ENCODE measurements at places on chromosomes 5 and 9. TPM values are rescaled to one million over a fixed set of nuclear protein-coding genes. Genes with fewer than 3 reads are reported as not detected.

NUTM2G gene
- not detected for total RNA-seq

PDE6A gene
- total RNA-seq, result not detected

- DNase-seq, result no peak
Observed at GRCh38 chr9:98852460-98852734, 44.9 kb downstream of the GALNT12 start.

GRCh38 chr9:124481115-124481514 is 26.1 kb downstream of the NR5A1 start:
- DNase-seq, result no peak

ANKDD1B gene
- not detected for total RNA-seq

- no peak for DNase-seq
Observed at GRCh38 chr9:125747053-125747764, at the start of gene PBX3. Gene PBX3 (plus strand): TSS chr9:125747373.

All from IMR-90 (cell line).